Activated T-helper 1 cell treated with anti-CD3 and anti-CD28 coated beads, Interleukin-12 subunit alpha, Interleukin-12 subunit beta, Interleukin-2, Interleukin-4 antibody, amounts not matched to agents 30 ng/mL and 10 ng/mL and 1 ng/mL, durations not matched to agents 14 hours and 24 hours and 36 hours (primary cell): ENCODE measurements at places on chromosomes 3 and 15. TPM values are rescaled to one million over a fixed set of nuclear protein-coding genes. Genes with fewer than 3 reads are reported as not detected.

GRCh38 chr15:85615930-85616329 lies 178.8 kb downstream of the KLHL25 start:
- no peak overlapping the region for H3K4me3 ChIP-seq
- H3K27ac ChIP-seq: no peak overlapping the region
- H3K36me3 ChIP-seq: peaks cover 12% of the 10 kb centered on the region
- H3K27me3 ChIP-seq: no peaks in the 10 kb centered on the region

GRCh38 chr3:49869525-49870126 lies at the start of gene CAMKV:
Gene CAMKV, minus strand, starts transcription at chr3:49869906. Its CDS starts 7,518 bp downstream, at chr3:49862388.
- no peaks in the 10 kb centered on the region for H3K4me1 ChIP-seq
- DNase-seq: peak; percentile 30
- no peak within 1 kb of the TSS for H3K27ac ChIP-seq

KLHL6 gene
- total RNA-seq: 38.6 and 40.6 TPM in 2 replicates

DNA sequence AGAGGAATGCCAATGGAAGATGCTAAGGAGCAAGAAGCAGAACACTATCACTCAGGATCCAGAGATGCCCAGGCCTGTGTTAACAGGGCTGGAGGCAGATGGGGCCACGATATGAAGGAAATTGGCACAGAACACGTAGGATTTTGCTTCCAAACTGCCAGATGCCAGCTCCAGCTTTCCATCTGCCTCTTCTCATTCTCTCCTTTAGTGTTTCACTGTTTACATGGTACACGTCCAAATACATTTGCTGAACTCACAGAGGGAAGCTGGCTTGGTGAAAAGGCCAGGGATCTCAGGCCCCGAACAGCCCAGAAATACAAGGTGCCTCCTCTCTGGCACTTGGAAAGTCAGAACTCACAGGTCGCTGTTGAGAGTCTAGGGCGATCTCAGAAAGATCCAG lies 187.0 kb downstream of the NTRK3 start:
- H3K27me3 ChIP-seq: no peaks in the 10 kb centered on the region
- H3K36me3 ChIP-seq: no peaks in the 10 kb centered on the region
- DNase-seq: no peak
- H3K4me1 ChIP-seq: no peaks in the 10 kb centered on the region
- no peak overlapping the region for H3K4me3 ChIP-seq

GRCh38 chr3:100978011-100978659 lies 15.1 kb downstream of the ABI3BP start:
- H3K27me3 ChIP-seq: no peaks in the 10 kb centered on the region
- H3K27ac ChIP-seq: no peak overlapping the region
- no peak overlapping the region for H3K4me3 ChIP-seq
- no peaks in the 10 kb centered on the region for H3K36me3 ChIP-seq
- no peaks in the 10 kb centered on the region for H3K4me1 ChIP-seq
- DNase-seq: no peak

DNA sequence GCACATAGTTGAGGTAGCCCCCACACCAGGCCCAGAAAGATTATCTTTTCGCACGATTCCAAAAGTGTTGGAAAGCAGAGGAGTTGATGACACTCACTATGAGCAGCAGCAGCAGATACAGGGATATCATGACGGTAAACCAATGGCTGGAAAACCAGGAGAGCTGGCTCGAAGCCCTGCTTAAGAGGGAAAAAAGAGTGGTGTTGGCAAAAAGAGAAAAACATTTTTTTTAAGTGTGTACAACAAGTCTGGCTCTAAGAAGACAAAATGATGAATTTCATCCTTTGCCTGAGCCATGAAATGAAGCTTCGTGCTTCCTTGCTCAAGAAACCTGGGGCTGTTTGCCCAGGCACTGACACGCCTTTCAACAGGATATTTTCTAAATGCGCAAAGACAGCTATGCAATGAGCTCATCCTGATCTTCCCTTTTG lies 27.3 kb downstream of the PARP16 start:
- no peak for DNase-seq
- no peak overlapping the region for H3K4me3 ChIP-seq
- H3K27me3 ChIP-seq: no peaks in the 10 kb centered on the region
- peaks cover 14% of the 10 kb centered on the region for H3K36me3 ChIP-seq
- H3K4me1 ChIP-seq: no peaks in the 10 kb centered on the region
- no peak overlapping the region for H3K27ac ChIP-seq

GRCh38 chr3:191624299-191624698 lies 163.3 kb downstream of the PYDC2 start:
- no peak overlapping the region for H3K4me3 ChIP-seq
- DNase-seq: no peak
- no peaks in the 10 kb centered on the region for H3K36me3 ChIP-seq
- no peaks in the 10 kb centered on the region for H3K4me1 ChIP-seq
- H3K27ac ChIP-seq: no peak overlapping the region

ACTC1 gene
- not detected in 2 replicates for total RNA-seq

DNA sequence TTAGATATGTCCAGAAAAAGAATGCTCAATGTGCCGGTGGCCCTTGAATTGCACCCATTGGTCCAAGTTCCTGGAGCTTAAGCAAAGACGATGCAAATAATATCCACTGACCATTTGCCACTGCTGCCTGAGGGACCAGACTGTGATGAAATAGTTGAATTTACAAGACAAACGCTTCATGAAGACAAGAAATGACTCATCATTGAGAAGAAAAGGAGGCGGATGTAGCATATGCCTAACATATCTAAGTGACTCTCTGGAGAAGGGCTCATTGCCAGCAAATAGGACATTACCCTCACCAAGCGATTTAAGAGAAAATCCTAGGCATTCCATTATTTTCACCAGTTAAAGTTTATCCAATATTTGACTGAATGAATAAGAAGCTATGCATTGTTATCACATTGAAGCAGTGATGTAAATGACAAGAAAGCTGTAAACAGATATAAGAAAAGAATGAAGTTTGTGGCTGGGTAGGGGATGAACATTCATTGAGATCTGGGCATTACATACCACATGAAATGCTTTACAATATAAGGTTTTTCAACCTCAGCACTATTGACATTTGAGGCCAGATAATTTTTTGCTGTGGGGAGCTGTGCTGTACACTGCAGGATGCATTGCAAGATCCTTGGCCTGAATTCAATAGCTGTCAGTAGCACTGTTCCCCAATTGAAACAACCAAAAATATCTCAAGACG lies 48.9 kb upstream of the CPNE4 start:
- no peak overlapping the region for H3K4me3 ChIP-seq
- H3K27me3 ChIP-seq: peaks cover 2% of the 10 kb centered on the region
- no peaks in the 10 kb centered on the region for H3K36me3 ChIP-seq
- H3K4me1 ChIP-seq: no peaks in the 10 kb centered on the region
- H3K27ac ChIP-seq: no peak overlapping the region

DNA sequence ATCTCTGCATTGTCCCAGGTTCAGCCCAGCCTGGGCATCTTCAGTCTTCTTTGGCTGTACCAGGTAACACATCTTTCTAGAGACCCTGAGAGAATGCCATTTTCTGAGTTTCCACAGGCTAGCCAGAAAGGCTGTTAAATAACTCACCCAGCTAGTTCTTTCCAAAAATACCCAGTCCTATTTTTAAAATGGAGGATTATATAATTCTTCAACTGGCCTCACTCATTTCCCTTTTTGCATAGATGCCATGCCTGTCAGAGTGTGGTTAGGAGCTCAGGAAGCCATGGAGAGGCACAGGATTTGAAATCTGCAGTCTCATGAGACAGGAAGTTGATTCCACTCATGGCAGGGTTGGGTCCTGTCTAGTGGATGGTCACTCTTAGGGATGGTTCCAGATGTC lies 39.8 kb downstream of the CEMIP start:
- no peak overlapping the region for H3K27ac ChIP-seq
- H3K36me3 ChIP-seq: no peaks in the 10 kb centered on the region
- DNase-seq: no peak
- no peaks in the 10 kb centered on the region for H3K4me1 ChIP-seq
- H3K4me3 ChIP-seq: no peak overlapping the region
- peaks cover 18% of the 10 kb centered on the region for H3K27me3 ChIP-seq

- peak overlapping the region; percentile 77 for H3K4me3 ChIP-seq
- no peak for DNase-seq
- H3K36me3 ChIP-seq: peaks cover 2% of the 10 kb centered on the region
- H3K27me3 ChIP-seq: peaks cover 6% of the 10 kb centered on the region
- H3K27ac ChIP-seq: no peak overlapping the region
Observed at GRCh38 chr3:38648024-38648658, 1.3 kb downstream of the SCN5A start.

GRCh38 chr3:34212175-34212574 lies 413.7 kb downstream of the PDCD6IP start:
- no peak overlapping the region for H3K4me3 ChIP-seq
- no peaks in the 10 kb centered on the region for H3K36me3 ChIP-seq
- H3K4me1 ChIP-seq: no peaks in the 10 kb centered on the region
- H3K27me3 ChIP-seq: no peaks in the 10 kb centered on the region
- H3K27ac ChIP-seq: no peak overlapping the region
- DNase-seq: no peak

GRCh38 chr3:185959609-185960521 lies 22.1 kb upstream of the TRA2B start:
- no peak overlapping the region for H3K27ac ChIP-seq
- peaks cover 5% of the 10 kb centered on the region for H3K27me3 ChIP-seq
- no peak overlapping the region for H3K4me3 ChIP-seq

GOLGA8R gene
- 1.9 and 2.8 TPM in 2 replicates for total RNA-seq

- H3K36me3 ChIP-seq: no peaks in the 10 kb centered on the region
- H3K27ac ChIP-seq: no peak overlapping the region
- H3K4me1 ChIP-seq: no peaks in the 10 kb centered on the region
- H3K4me3 ChIP-seq: no peak overlapping the region
- no peak for DNase-seq
Observed at GRCh38 chr3:105957722-105958121, 88.9 kb upstream of the CBLB start.

DGKG gene
- total RNA-seq: 0.26 and 1.4 TPM in 2 replicates

DNA sequence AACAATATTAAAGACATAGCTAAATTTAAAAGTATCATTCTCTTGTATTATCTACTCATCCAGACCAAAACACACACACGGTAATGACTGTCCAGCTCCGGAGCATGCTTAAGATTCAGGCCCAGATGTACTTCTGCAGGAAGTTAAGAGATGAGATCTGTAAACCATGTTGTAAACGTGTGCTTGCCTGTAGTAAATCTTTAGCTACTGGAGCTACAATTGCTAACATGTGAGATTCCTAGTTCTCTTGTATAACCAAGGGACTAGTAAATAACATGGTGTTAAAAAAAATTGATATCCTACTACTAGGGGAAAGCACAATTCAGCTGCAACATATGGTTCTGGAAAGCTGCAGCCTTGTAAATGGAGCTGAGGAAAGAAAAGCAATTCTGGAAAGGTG lies 651.7 kb upstream of the CCDC54 start:
- H3K36me3 ChIP-seq: no peaks in the 10 kb centered on the region
- no peak for DNase-seq
- peaks cover 2% of the 10 kb centered on the region for H3K27me3 ChIP-seq
- H3K4me1 ChIP-seq: no peaks in the 10 kb centered on the region

DNA sequence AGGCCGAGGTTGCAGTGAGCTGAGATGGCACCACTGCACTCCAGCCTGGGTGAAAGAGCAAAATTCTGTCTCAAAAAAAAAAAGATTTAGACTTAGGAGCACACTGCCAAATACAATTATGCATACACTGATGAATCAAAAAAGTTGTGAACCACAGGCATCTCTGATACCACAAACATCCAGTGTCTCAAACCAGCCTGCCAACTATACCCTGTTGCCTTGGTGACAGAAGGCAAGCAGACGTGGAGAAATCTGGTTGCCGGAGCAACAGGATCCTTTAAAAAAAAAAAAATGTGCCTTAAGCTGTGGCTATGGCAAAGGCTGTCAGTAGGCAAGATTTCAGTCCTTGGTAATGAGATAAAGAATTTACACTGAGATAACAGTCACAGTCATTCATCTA lies 202.3 kb downstream of the NEK10 start:
- no peaks in the 10 kb centered on the region for H3K27me3 ChIP-seq
- no peak overlapping the region for H3K4me3 ChIP-seq
- DNase-seq: no peak
- H3K36me3 ChIP-seq: no peaks in the 10 kb centered on the region

TICRR gene
- total RNA-seq: 17.6 and 19.2 TPM in 2 replicates

KBTBD13 gene
- total RNA-seq: not detected in 2 replicates

EPB42 gene
- not detected in 2 replicates for total RNA-seq

SCAMP5 gene
- total RNA-seq: 2.0 and 3.5 TPM in 2 replicates

- H3K4me3 ChIP-seq: no peak overlapping the region
- no peak overlapping the region for H3K27ac ChIP-seq
- H3K4me1 ChIP-seq: no peaks in the 10 kb centered on the region
- no peak for DNase-seq
Observed at GRCh38 chr3:149726716-149727407, 25.4 kb downstream of the COMMD2 start.

GRCh38 chr3:49020330-49021212 lies 1.4 kb upstream of the NDUFAF3 start:
- H3K27me3 ChIP-seq: no peaks in the 10 kb centered on the region
- H3K27ac ChIP-seq: peak overlapping the region; percentile 94
- DNase-seq: peak; percentile 44
- H3K4me1 ChIP-seq: peaks cover 34% of the 10 kb centered on the region
- peaks cover 39% of the 10 kb centered on the region for H3K36me3 ChIP-seq

DNA sequence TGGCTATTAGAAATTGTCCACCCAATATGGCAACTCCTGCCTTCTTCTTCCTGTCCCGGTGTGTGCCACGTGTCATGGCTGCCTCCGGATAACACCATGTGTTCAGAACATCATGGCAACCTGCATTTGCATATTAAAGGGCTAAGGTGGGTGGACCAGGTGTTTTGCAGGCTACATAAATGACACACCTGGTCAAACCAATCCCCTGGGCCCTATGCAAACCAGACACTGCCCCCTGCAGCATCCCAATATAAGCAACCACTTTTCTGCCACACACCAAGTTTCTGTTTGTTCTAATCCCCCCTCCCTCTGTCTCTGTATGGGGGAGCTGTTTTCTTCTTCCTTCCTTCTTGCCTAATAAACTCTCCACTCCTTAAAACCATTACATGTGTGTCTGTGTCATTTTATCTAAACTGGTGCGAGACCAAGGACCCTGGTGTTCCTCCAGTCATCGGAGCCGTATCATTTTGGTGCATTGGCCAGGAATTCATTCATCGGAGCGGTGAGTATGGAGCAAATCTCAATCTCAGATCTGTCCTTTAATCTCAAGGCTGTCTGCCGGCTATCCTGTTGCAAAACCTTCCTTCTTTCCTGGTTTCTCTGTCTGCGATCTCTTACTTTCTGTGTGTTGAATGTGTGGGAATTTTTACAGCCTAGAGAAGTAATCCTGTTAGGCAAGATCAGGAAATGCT lies 44.5 kb downstream of the NCEH1 start:
- H3K36me3 ChIP-seq: peaks cover 5% of the 10 kb centered on the region
- peak overlapping the region; percentile 15 for H3K27ac ChIP-seq
- peaks cover 20% of the 10 kb centered on the region for H3K4me1 ChIP-seq
- peak overlapping the region; percentile 43 for H3K4me3 ChIP-seq

PRR20G gene
- not detected in 2 replicates for total RNA-seq

GRCh38 chr3:67011414-67012131 lies 13.5 kb downstream of the KBTBD8 start:
- H3K36me3 ChIP-seq: peaks cover 23% of the 10 kb centered on the region
- H3K4me3 ChIP-seq: no peak overlapping the region
- no peak overlapping the region for H3K27ac ChIP-seq
- H3K27me3 ChIP-seq: no peaks in the 10 kb centered on the region

NDUFAF3 gene
- 126 and 129 TPM in 2 replicates for total RNA-seq
